ENCODE measurements at places on chromosomes 1 and 21. TPM values are rescaled to one million over a fixed set of nuclear protein-coding genes. Genes with fewer than 3 reads are reported as not detected.

Gene CACYBP
- 165 TPM for total RNA-seq

Gene AURKAIP1
- total RNA-seq, result 103 TPM

Gene ATP6V1G3
- total RNA-seq, result not detected

Gene CD53
- not detected for total RNA-seq

Gene GPR52
- not detected for total RNA-seq

Gene RXFP4
- 0.07 TPM for total RNA-seq

Gene METTL13
- total RNA-seq, result 47.4 TPM

Gene FCRL2
- not detected for total RNA-seq

Gene CD2
- not detected for total RNA-seq

Gene UMODL1
- total RNA-seq, result not detected

Gene POLR3C
- total RNA-seq, result 34.8 TPM

Gene ELAVL4
- not detected for total RNA-seq

Gene HSD3B2
- total RNA-seq, result not detected

Gene LAMC2
- 21.5 TPM for total RNA-seq

Gene FCRL6
- total RNA-seq, result not detected

Gene TRIM58
- not detected for total RNA-seq

Gene S100A7
- not detected for total RNA-seq

Gene SETD4
- 12.5 TPM for total RNA-seq

Gene SLAMF1
- total RNA-seq, result not detected

Gene S100A13
- total RNA-seq, result 175 TPM

Gene DNASE2B
- not detected for total RNA-seq

Gene NVL
- total RNA-seq, result 19.1 TPM

Gene CCDC17
- 0.48 TPM for total RNA-seq

Gene CNKSR1
- total RNA-seq, result 0.33 TPM

Gene SLC45A1
- 6.1 TPM for total RNA-seq

Gene PLA2G2D
- total RNA-seq, result not detected

Gene HSD17B7
- 8.0 TPM for total RNA-seq

Gene CLDN14
- not detected for total RNA-seq

Gene KDF1
- total RNA-seq, result 0.08 TPM

Gene CYP4X1
- total RNA-seq, result 0.04 TPM

Gene SH2D5
- 17.1 TPM for total RNA-seq

Gene OR2T29
- not detected for total RNA-seq

Gene SPRR2E
- total RNA-seq, result not detected

Gene SERTAD4
- 0.73 TPM for total RNA-seq

Gene KRTAP15-1
- total RNA-seq, result not detected

Gene LRRC39
- 0.15 TPM for total RNA-seq

Gene RGS13
- total RNA-seq, result not detected

Gene ZRANB2
- total RNA-seq, result 24.7 TPM

Gene CHI3L1
- total RNA-seq, result not detected

Gene TMEM125
- total RNA-seq, result not detected

Gene SPATA46
- not detected for total RNA-seq

Gene RNF220
- total RNA-seq, result 60.5 TPM

Gene FMO5
- total RNA-seq, result 0.21 TPM

Gene AMY2A
- not detected for total RNA-seq

Gene KLHDC7A
- 1.3 TPM for total RNA-seq

Gene PRR9
- not detected for total RNA-seq

Gene CGN
- total RNA-seq, result 1.1 TPM

Gene MATN1
- 0.15 TPM for total RNA-seq

Gene NAXE
- total RNA-seq, result 172 TPM

Gene HES3
- not detected for total RNA-seq

Gene TIE1
- total RNA-seq, result not detected

Measured in A549 treated with CORT108297 at 1 μM for 4 hours (cell line).